ENCODE measurements at places on chromosomes 5 and 9. TPM values are rescaled to one million over a fixed set of nuclear protein-coding genes. Genes with fewer than 3 reads are reported as not detected.

Gene SPINK7
- not detected for total RNA-seq

Gene HDAC3
- total RNA-seq = 20.9 TPM

Gene OR1J2
- total RNA-seq = not detected

Gene SLC6A3
- not detected for total RNA-seq

Gene MARCOL
- total RNA-seq = not detected

Gene MARCHF11
- total RNA-seq = not detected

Gene SLC34A3
- total RNA-seq = not detected

Gene FOXD4L4
- 0.43 TPM for total RNA-seq

GRCh38 chr9:83964973-83965349 lies 15.1 kb downstream of the HNRNPK start:
- no peak overlapping the region for H3K27ac ChIP-seq
- peaks cover 31% of the 10 kb centered on the region for H3K36me3 ChIP-seq
- no peak overlapping the region for H3K4me3 ChIP-seq

DNA sequence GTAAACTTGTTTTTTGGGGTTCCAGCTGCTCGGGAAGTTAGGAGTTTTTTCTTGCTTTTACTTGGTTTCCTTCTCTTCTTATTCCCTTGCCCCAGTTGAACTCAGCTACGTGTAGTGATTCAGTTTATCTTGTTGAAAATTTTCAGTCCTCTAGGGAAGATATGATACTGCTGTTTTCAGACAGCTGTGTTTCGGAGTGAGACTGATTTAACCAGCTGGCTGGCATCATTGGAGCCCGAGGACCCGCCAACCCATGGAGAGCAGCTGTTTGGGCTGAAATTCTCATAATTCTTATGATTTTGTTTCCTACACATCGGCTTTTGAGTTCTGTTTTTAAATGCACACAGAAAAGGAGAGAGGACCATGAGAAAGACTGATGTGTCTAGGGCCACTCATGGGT lies 271.5 kb downstream of the NR3C1 start:
- no peak overlapping the region for H3K27ac ChIP-seq
- no peaks in the 10 kb centered on the region for H3K36me3 ChIP-seq
- no peaks in the 10 kb centered on the region for H3K27me3 ChIP-seq
- H3K4me1 ChIP-seq = no peaks in the 10 kb centered on the region
- H3K4me3 ChIP-seq = no peak overlapping the region

DNA sequence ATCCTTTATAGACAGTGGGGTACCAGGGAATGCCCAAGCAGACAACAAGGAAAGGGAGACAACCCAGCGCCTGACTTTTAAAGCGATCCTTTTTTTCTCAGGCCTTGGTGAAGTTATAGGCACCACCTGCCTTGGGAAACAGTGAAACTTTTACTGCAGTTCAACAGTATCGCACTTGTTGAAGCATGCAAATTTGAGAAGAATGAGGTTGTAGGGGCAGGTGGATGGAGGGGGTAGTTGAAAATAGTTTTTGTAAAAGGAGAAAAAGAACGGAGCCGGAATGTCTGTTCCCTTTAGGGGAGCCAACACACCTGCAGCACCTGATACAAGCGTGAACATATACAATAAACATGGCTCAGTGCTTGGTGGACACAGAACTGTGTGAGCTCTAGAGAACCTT lies 190.2 kb upstream of the NR3C1 start:
- H3K4me3 ChIP-seq = no peak overlapping the region
- no peaks in the 10 kb centered on the region for H3K36me3 ChIP-seq
- H3K4me1 ChIP-seq = peaks cover 3% of the 10 kb centered on the region
- no peak overlapping the region for H3K27ac ChIP-seq
- no peak for DNase-seq

GRCh38 chr9:34253460-34253837 lies 74.6 kb downstream of the UBAP1 start:
- no peaks in the 10 kb centered on the region for H3K27me3 ChIP-seq
- peaks cover 29% of the 10 kb centered on the region for H3K36me3 ChIP-seq
- DNase-seq = no peak
- H3K4me3 ChIP-seq = no peak overlapping the region
- H3K4me1 ChIP-seq = no peaks in the 10 kb centered on the region

DNA sequence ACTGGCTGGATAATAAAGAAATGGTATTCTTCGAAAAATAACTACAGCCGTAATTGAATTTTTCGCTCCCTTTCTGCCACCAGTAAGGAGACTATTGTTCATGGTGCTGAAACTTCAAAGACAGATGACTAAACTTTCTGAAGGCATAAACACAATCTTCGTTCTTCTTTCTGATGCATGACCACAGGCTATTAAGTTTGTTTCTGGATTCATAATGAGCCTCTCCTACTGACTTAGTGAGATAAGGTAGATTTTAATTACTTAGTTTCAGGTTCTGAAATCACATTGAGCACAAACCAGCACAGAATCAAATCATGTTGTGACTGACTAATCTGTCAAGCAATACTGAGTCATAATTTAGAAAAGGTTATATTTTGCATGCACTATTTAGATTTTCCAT lies 441.8 kb upstream of the CCNG1 start:
- no peak for DNase-seq
- H3K36me3 ChIP-seq = no peaks in the 10 kb centered on the region
- H3K4me3 ChIP-seq = no peak overlapping the region
- no peaks in the 10 kb centered on the region for H3K4me1 ChIP-seq
- H3K27me3 ChIP-seq = no peaks in the 10 kb centered on the region

- H3K27ac ChIP-seq = no peak overlapping the region
- H3K36me3 ChIP-seq = no peaks in the 10 kb centered on the region
- H3K27me3 ChIP-seq = no peaks in the 10 kb centered on the region
- H3K4me3 ChIP-seq = no peak overlapping the region
- peaks cover 28% of the 10 kb centered on the region for H3K4me1 ChIP-seq
Measured at GRCh38 chr9:123472862-123473614, 117.0 kb downstream of the CRB2 start.

- H3K27me3 ChIP-seq = no peaks in the 10 kb centered on the region
- DNase-seq = no peak
- H3K4me3 ChIP-seq = no peak overlapping the region
- H3K27ac ChIP-seq = no peak overlapping the region
- H3K36me3 ChIP-seq = no peaks in the 10 kb centered on the region
Measured at GRCh38 chr5:93192087-93192486, 388.9 kb downstream of the NR2F1-AS1 start.

DNA sequence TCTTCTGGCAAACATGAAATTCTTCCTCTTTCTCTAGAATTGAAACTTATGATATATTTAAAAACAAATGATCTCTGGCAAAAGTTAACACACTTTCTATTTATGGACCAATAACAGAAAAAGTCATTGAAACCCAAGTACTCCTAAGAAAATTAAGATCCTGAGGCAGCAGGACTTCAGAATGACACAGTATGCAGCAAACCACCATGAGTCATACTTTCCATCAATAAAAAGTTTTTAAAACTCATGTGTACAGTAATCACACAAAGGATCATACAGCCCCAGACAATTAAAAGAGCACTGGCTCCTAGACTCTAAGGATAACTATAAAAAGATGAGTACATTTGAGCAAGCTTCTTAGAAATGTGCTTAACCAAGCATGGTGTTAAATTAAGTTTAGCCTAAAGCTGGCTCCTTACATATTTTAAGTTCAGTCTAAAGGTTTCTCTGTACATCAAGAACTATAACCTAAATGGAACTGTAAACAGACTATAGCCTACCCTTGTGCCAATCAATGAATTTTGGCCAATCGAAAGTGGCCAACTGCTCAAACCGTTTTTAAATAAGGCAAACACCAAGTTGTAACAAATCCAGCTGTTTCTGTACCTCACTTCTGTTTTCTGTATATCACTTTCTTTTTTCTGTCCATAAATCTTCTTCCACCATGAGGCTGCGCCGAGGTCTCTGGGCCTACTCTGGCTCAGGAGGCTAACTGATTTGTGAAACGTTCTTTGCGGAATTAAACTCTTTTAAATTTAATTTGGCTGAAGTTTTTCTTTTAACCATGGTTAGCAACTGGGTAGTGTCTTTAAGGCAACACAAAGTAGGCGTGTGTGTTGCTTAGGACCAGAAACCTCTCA lies 232.1 kb upstream of the PIK3R1 start:
- peaks cover 5% of the 10 kb centered on the region for H3K4me1 ChIP-seq
- H3K27ac ChIP-seq = no peak overlapping the region
- no peak for DNase-seq
- H3K36me3 ChIP-seq = no peaks in the 10 kb centered on the region
- H3K27me3 ChIP-seq = no peaks in the 10 kb centered on the region
- H3K4me3 ChIP-seq = no peak overlapping the region

DNA sequence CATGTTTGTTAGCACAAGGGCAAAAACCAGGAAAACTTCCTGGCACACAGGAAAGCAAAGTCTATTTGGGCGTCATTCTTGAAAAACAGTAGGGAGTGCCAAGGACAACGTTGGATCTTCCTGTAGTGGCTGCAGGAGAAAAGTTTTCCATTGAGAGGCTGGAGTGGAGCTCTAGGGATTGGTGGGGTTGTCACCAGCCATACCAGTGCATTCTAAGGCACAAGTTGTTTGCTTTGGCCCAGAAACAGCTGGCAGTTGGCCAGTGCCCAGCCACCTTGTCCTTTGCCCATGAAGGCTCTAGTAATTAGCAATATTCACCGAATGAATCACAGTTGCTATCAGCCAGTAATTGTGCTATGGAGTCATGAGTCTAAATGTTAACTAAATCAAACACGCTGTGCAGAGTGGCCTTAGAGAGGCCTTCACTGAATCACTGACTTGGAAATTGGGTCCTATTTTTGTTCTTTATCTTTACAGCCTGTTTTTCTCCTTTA lies 26.4 kb downstream of the TNFSF15 start:
- no peak overlapping the region for H3K27ac ChIP-seq
- H3K4me3 ChIP-seq = no peak overlapping the region
- H3K27me3 ChIP-seq = no peaks in the 10 kb centered on the region
- no peaks in the 10 kb centered on the region for H3K36me3 ChIP-seq

DNA sequence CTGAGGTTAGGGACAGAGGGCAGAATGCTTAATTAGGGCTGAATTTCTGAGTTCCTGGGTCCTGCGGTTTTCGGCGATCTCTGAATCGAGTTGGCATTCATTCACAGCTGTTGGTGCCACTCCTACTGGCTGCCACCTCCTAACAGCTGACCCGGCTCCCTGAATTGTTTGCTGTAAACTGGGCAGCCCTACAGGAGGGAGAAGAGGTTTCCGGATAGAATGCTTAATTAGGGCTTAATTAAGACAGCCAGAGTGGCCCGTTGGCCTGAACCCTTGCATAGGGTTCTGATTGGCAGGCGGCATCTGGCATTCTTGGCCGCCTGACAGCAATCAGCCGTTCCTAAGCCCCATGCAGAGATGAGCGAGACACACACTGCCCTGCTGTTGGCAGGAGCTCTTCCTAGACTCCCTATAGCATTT lies 25.7 kb downstream of the FRMPD1 start:
- H3K36me3 ChIP-seq = no peaks in the 10 kb centered on the region
- no peaks in the 10 kb centered on the region for H3K27me3 ChIP-seq

DNA sequence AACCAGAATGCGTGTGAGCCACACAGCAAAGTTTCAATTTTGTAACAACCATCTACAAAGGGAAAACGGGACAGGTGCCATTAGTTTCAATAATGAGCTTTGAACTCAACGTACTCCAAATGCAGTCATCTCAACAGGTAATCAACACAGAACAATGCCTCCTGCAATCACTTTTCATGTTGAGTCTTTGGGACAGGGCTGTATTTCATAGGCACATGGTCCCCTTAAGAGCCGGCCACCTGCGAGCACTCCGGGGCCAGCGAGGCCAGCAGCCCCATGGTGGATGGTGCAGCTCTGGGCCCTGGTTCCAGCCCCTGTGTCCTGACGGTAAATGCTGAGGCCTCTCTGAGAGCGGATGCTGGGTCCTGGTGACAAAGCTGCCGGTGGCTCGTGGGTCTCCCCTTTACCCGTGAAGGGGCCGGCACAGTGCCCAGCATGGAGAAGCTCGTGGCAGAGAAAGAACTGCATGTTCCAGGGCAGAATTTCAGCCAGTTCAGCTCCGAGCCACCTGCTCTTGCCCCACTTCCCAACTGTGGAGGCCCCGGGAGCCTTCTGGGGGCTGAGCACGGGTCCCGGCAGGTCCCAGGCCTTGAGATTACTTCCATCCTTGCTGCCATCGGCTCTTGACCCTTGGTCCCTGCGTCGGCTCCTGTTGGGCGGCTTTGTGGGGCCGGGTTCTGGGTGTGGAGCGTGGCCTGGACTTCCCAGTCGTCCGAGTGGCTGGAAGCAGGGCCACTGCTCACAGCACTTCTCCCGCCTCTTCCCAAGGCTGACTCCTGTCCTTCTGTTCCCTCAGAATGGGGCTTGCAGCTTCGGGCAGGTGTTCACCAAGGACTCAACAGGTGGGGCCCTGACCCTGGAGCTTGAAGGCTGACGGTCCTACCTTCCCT lies 26.1 kb upstream of the RNU6ATAC start:
- no peaks in the 10 kb centered on the region for H3K36me3 ChIP-seq
- peaks cover 5% of the 10 kb centered on the region for H3K4me1 ChIP-seq
- H3K4me3 ChIP-seq = no peak overlapping the region
- no peaks in the 10 kb centered on the region for H3K27me3 ChIP-seq

- no peak for DNase-seq
- no peaks in the 10 kb centered on the region for H3K27me3 ChIP-seq
- H3K36me3 ChIP-seq = no peaks in the 10 kb centered on the region
- no peak overlapping the region for H3K4me3 ChIP-seq
- H3K4me1 ChIP-seq = no peaks in the 10 kb centered on the region
Measured at GRCh38 chr5:33692980-33693379, 198.8 kb downstream of the ADAMTS12 start.

- no peaks in the 10 kb centered on the region for H3K36me3 ChIP-seq
- no peaks in the 10 kb centered on the region for H3K4me1 ChIP-seq
- no peak overlapping the region for H3K27ac ChIP-seq
Measured at GRCh38 chr9:107906074-107906473, 416.5 kb upstream of the KLF4 start.

DNA sequence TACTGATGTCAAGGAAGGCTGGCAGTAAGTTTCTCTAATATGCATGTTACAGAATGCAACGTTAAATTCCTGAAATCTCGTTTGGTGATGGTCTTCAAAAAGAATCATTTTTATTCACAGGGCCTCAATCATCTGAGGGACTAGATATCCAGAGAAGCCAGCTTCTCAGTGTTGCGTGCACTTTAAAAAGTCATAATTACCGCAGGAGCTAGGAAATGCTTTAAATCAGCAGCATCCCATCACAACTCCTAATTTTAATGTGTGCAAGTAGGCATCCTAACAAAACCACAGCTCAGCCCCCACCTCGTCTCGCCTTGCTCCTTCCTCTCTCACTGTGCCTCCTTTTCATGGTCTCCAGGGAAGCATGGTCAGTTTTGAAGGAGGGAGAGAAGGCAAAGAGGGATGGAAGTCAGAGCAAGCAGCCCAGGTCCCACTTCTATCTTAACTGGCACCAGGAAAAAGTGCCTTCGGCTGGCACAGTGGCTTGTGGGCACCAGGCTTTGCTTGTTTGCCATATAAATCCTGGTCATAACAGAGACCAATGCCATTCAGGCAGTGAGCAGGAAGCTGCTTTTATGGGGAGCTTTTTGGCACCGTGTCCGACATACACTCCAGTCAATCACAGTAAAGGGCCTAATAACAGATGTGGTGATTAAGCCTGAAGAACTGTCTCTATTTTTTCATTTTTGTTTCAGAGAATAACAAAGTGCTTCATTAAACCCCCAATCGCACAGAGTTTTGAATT lies 21.4 kb downstream of the MEGF10 start:
- H3K36me3 ChIP-seq = no peaks in the 10 kb centered on the region
- DNase-seq = no peak
- H3K27me3 ChIP-seq = no peaks in the 10 kb centered on the region
- no peak overlapping the region for H3K27ac ChIP-seq
- H3K4me1 ChIP-seq = no peaks in the 10 kb centered on the region

All from right lobe of liver (tissue), 6 donors.